ENCODE measurements at places on chromosomes 11 and 22.

DNA sequence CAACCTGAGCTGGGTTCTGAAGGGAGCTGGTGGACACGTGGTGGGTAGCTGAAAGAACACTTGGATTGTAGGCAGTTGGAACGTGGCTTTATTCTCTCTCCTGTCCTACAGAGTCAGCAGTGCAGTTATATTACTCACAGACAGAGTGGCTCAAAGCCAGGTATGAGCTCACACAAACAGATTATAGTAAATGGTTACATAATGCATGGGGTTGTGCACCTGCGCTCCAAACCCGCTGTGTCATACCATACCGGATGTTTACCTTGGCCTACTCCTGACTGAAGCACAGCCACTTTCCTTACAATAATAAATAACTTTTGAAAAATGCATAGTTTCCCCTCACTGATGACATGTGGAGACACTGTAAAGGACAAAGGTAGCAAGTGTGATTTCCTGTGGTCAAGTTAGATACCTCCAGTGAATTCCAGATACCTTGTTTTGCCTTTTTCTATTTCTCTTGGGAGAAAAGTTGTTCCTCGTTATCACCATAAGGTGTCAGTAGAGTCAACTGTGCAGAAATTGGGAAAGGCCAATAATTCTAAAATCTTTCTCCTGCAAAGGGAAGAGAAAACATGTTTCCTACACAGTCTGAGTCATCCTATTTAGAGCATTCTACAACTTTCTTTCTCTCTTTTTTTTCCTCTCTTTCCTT is 13.5 kb downstream of the MS4A6A start:
- DNase-seq = peak; percentile 17

GRCh38 chr11:46001448-46001914 is 79.0 kb downstream of the LARGE2 start:
- no peak for DNase-seq

DNA sequence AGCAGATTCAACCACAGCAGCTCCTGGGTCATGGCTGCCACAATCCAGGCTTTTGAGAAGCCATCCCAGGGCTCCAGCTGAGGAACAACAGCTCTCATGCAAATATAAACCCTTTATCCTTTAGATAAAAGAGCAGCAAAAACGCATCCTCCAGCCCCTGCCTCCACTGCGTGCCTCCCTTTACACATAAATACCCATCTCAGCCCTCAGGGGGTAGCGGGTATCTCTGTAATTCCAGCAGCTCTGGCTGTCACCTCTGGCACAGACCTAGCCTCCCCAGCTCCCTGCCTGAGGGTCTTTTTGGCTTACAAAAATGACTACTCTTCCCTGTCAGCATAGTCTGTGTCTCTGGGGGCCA is 21.6 kb downstream of the LMO1 start:
- DNase-seq = no peak

GRCh38 chr11:7571640-7572000 is 57.8 kb downstream of the PPFIBP2 start:
- DNase-seq = peak; percentile 47

GRCh38 chr11:3803726-3804495 is 4.4 kb upstream of the PGAP2 start:
- no peak for DNase-seq

GRCh38 chr11:16774936-16775613 is 36.6 kb downstream of the C11orf58 start:
- no peak for DNase-seq

- DNase-seq = no peak
Observed at GRCh38 chr11:2517386-2518064, 72.7 kb downstream of the KCNQ1 start.

GRCh38 chr11:59556115-59556916 is 45.0 kb downstream of the OR4D9 start:
- no peak for DNase-seq

DNA sequence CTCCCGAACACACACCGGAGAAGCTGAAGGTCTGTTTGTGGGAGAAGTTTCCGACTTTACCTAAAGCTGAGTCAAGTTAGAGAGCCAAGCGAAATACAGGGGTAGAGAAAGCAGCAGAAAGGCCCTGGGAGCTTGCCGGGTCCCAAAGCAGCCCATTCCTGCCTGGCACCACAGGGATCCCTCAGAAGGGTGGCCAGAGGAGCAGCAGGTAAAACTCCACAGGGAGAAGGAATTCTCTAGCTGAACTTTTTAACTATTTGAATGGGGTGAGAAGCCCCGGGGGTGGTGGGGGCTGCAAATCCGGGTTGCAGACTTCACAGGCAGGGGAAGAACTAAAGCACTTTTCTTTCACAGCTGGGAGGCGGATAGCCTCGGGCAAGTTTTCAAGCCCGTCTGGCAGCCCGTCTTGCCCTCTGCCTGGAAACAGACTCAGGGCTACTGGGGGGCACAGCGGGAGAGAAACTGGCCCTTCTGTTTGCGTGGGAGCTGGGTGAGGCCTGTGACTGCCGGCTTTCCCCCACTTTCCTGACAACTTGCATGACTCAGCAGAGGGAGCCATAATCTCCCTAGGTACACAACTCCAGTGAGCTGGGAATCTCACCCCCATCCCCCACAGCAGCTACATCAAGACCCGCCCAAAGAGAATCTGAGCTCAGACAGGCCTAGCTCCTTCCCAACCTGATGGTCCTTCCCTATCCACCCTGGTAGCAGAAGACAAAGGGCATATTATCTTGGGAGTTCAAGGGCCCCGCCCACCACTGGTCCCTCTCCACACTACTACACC is 311.0 kb downstream of the SBF2 start:
- DNase-seq = no peak

- no peak for DNase-seq
Observed at GRCh38 chr11:23413057-23413456, 552.8 kb upstream of the CCDC179 start.

GRCh38 chr11:10623797-10624761 is 55.6 kb upstream of the LYVE1 start:
- DNase-seq = peak; percentile 33

GRCh38 chr22:46439576-46440465 is 97.6 kb downstream of the CELSR1 start:
- DNase-seq = no peak

GRCh38 chr11:95674657-95675358 is 114.8 kb downstream of the FAM76B start:
- DNase-seq = no peak

GRCh38 chr11:122773781-122774266 is 64.5 kb upstream of the CRTAM start:
- DNase-seq = no peak

DNA sequence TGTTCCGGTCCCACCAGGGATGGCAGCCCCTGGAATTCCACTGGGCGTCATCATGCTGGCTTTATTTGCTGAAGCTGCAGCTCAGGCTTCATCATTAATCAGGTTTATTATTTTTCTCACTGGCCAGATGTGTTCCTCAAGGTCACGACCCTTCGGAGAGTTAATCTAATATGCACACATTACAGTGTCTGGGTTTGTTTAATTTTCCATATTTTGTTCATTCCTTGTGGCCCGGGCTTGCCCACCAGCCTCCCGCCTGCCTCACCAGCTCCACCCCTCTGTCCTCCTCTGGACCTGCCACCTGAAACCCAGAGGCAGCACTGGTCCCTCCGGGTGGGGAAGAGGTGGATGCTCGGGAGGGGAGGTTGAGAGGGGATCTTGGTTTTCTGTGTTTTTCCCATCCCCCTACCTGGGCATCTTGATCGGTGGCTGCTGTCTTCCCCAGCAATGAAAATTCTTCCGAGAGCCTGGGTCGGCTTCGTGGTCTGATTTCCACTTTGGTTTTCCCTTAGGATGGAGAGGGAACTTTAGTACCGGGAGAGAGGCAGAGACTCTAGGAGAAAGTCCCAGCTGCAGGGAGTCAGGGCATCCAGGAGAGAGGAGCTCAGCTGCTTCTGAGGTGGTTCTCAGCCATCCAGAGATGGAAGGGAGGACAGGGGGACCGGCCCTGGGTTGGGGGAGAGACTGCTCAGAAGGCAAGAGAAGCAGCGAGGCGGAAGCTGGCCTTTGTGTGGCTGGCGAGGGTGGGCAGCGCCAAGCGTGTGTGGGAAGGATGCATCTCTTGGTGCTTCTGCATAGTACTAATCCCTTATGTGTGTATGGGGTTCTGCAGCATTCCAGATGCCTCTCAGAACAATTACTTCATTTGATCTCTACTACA is 2.1 kb downstream of the GRIK4 start:
- no peak for DNase-seq

DNA sequence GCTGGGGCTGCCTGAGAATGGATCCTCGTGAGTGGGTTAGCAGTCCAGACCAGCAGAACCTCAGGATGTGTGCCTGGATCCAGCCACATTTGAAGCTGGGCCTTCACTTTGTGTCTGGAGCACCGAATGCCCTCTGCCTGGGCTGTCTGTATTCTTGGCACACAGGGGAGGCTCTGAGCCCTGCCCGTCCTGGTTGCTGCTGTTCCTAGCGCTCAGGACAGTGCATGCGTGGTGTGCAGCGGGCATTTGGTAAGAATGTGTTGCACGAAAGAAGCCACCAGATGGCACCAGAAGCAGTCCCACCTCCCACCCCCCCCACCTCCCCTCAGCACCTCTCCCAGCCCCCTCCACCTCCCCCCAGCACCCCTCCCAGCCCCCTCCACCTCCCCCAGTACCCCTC is 4.1 kb upstream of the MAPK11 start:
- no peak for DNase-seq

DNA sequence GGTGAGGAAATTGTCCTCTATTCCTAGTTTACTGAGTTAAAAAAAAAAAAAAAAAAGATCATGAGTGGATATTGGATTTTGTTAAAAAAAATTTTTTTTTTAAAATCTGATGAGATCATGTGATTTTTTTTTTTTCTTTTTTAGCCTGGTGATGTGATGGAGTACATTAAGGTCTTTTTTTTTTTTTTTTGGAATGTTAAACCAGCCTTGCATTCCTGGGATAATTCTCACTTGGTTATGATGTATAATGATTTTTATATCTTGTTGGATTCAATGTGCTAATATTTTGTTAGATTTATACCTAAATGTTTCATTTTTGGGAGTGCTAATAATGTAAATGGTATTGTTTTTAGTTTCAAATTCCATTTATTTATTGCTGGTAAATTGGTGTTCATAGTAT is 43.3 kb downstream of the DDX10 start:
- DNase-seq = no peak

- DNase-seq = no peak
Observed at GRCh38 chr22:34303656-34304055, 383.4 kb upstream of the LARGE1 start.

GRCh38 chr22:27829620-27830019 is 28.1 kb upstream of the MN1 start:
- no peak for DNase-seq

DNA sequence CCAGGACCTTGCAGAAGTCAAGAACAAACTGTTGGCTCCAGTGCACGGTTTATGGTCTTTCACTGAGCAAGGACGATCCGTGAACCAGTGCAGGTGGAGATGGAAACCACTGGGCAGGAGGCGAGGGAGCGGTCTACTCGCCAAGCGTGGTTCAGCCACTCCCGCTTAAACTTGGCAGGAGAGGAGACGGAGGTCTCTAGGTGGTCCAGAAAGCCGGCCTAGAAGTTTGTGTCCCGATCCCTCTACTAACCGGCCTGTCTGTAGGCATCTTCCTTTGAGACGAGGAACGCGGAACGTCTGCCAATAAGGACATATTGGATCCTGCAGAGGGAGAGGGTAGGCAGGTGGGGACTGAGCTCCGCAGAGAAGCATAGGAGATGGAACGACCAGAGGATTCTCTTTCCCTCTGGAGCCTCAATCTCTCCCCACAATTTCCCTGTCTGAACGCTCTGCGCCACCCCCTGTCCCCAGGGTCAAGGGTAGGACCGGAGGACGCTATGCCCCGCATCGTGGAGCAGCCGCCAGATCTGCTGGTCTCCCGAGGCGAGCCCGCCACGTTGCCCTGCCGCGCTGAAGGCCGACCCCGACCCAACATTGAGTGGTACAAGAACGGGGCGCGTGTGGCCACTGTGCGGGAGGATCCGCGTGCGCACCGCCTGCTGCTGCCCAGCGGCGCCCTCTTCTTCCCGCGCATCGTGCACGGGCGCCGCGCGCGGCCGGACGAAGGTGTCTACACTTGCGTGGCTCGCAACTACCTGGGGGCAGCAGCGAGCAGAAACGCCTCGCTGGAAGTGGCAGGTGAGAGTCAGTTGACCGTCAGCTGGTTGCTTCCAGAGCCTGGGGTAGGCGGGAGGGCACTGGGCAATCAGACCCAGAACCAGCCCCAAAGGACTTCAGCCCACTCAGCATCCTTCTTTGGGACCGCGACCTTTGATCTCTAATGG is 3.4 kb downstream of the ROBO3 start:
- DNase-seq = no peak
